ENCODE measurements at places on chromosomes 12 and 14. TPM values are rescaled to one million over a fixed set of nuclear protein-coding genes. Genes with fewer than 3 reads are reported as not detected.

Gene TMEM63C
- total RNA-seq: 0.15 TPM

Gene G2E3
- total RNA-seq: 32.6 TPM

Gene ESPL1
- 8.2 TPM for total RNA-seq

Gene GUCY2C
- 0.32 TPM for total RNA-seq

Gene CHMP4A
- 88.5 TPM for total RNA-seq

Gene MDM2
- total RNA-seq: 90.8 TPM

Gene CLEC1A
- total RNA-seq: not detected
